ENCODE measurements at places on chromosomes 12 and 14.

DNA sequence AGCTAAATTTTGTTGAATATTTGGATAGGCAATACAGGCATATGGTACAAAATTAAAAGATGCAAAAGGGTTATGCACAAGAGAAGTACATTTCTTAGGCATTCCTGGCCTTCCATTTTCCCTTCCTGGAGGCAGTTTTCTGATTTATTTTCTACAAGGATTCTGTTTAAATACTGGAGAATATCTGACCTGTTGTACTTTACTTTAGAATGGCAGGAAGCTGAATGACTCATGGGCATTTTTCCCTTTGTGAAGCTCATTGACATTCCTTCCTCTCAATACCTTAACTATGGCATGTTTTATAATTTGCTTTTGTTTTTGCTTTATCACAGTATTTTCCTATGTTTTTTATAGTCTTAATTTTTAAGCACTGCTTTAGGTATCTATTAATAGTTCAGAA is 62.7 kb downstream of the RCOR1 start:
- peak; percentile 24 for DNase-seq

DNA sequence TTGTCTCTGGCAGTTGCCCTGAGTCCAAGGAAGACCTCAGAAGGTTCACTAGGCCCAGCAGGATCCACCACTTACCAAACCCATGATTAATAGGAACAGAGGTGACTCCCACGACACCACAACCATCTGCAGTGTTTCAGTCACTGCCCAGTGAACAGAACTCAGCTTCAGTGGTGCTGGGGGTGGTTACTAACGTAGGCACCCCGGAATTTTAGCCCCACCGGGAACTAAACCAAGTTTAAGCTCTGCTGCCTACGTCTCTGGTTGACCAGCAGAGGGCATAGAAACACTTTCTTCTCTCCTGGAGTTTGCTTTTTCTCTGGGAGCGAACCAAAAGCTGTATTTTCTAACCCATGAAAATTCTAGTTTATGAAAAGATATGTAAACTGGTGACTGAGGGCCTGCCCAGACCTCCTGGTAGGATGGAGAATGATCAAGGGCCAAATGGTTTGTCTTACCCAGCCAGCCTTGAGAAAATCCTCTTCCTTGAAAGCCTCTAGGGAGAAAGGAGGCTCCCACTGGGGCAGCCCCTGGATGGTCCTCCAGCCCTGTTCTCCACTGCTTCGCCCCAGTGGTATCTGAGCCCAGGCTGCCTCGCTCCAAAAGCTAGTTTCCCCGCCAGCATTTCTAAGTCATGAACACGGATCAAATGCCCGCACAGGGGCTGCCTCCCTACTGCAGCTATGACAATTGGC is 379.8 kb downstream of the DPF3 start:
- peak; percentile 68 for DNase-seq

DNA sequence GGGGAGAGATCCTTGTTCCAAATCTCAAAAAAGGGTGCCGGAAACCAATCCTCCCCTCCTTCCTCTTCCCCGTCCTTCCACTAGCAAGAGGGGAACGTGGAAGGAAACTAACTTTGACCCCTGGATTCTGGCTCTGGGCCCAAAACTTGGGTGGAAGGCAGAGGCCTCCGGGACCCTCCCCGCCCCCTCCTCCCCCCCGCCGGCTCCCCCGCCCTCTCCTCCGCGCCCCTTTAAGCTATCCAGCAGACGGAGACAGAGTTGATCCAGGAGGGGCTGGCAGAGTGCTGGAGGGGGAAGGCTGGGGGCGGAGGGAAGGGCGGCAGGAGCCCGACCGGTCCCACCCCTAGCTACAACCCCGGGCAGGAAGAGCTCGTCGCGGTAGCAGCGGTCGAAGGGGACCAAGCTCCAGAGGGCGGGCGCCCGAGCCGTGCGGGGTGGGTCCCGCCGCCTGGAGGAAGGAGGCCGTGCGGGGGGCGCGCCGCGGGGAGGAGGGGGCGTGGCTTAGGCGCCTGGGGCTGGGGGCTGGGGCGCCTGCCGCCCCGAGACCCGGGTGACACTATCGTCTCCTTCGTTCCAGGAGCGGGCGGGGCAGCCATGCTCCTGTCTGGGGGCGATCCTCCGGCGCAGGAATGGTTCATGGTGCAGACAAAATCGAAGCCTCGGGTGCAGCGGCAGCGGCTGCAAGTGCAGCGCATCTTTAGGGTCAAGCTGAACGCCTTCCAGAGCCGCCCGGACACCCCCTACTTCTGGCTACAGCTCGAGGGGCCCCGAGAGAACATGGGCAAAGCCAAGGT is at the start of gene NYNRIN:
Gene NYNRIN, plus strand, starts transcription at position 351 of the 794 bp plus-strand sequence. Its CDS starts 244 bp downstream, at position 595.
- DNase-seq, result peak; percentile 20

- DNase-seq, result no peak
Observed at GRCh38 chr14:56886471-56887062, 76.3 kb upstream of the OTX2 start.

DNA sequence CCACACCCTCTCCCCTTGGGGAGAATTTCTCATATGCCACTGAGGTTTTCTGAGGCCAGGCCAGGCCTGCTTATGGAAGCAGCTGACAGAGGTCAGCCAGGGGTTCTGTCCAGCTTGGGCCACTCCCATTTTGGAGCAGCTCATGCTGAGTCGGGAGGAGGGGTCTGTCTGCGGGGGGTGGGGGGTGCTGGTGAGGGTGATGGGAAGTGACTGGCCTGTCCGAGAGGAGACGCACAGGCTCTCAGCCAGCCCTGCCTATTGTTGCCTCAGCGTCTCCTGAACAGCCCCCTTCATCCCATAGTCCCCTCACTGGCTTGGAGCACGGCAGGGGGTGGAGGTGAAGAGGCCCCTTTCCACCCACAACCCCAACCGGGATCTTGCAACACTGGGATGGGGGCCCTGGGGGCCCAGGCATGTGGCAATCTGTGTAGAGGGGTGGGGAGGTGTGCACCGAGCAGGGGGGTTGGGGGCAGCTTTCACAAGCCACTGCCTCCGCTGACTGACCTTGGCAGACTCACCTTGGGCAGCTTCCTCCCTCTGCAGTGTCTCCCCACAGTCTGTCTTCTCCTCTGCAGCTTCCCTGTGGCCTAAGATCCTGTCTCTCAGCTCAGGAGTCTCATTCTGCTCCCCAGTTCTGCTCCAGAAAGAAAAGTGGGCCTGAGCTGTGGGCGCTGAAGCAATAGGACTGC is 5.5 kb downstream of the CEBPE start:
- DNase-seq, result peak; percentile 74

GRCh38 chr12:97140355-97140754 is 233.3 kb downstream of the NEDD1 start:
- DNase-seq, result no peak

GRCh38 chr12:113314121-113314529 is 20.8 kb downstream of the SLC8B1 start:
- DNase-seq, result peak; percentile 38

- peak; percentile 42 for DNase-seq
Observed at GRCh38 chr12:108884116-108885012, 4.5 kb downstream of the DAO start.

GRCh38 chr14:49982501-49982951 is 89.6 kb downstream of the ARF6 start:
- DNase-seq, result peak; percentile 93

DNA sequence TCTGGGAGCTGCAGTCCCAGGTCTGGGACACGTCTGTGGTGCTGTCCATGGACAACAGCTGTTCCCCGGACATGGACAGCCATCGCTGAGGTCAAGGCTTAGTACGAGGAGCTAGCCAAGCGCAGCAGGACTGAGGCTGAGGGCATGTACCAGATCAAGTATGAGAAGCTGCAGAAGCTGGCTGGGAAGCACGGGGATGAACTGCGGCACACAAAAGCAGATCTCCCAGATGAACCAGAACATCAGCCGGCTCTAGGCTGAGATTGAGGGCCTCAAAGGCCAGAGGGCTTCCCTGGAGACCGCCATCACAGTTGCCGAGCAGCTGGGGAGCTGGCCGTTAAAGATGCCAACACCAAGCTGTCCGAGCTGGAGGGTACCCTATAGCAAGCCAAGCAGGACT is 375.3 kb downstream of the SEC23A start:
- DNase-seq, result no peak

GRCh38 chr12:62866451-62867082 is 68.4 kb downstream of the PPM1H start:
- no peak for DNase-seq

DNA sequence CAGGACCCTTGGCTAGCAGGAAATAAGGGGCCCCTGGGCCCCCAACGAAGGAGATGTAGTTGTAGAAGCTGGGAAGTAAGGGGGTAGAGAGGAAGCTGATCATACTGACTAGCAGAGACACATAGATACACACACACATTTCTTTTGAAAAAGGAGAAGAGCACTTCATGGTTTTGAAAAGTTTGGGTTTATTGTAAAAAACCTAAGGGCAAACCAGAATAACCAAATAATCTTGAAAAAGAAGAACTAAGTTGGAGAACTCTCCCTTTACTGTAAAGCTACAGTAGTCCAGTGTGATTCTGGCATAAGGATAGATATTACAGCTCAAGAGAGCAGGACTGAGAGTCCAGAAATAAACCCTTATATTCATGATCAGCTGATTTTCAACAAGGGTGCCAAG is 5.8 kb upstream of the HCAR3 start:
- no peak for DNase-seq

DNA sequence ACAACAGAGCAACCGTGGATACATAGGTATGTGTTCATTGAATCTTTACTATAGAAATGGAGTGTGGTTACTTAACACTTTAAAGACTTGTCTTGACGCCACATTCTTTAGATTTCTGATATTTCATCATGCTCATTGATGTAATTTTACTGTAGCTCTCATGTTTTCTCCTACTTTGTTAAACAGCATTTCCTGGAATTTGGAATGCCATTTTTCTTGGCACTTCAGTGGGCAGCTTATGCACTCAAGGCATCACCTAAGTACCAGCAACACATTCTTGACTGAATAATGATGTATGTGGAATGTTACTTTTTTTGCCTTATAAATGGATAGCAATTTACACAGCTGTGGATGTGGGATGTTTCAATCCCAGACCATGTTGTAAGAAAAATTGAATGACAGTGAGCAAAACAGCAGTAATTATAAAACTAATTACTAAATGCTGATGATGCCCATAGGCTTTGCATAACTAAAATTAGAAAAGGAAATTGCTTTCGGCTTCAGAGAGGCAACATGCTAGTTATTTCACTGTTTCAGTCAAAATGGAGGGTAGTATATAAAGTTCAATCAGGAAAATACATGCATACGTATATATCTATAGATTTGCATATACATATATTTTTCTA is 298.5 kb downstream of the NPAS3 start:
- no peak for DNase-seq

DNA sequence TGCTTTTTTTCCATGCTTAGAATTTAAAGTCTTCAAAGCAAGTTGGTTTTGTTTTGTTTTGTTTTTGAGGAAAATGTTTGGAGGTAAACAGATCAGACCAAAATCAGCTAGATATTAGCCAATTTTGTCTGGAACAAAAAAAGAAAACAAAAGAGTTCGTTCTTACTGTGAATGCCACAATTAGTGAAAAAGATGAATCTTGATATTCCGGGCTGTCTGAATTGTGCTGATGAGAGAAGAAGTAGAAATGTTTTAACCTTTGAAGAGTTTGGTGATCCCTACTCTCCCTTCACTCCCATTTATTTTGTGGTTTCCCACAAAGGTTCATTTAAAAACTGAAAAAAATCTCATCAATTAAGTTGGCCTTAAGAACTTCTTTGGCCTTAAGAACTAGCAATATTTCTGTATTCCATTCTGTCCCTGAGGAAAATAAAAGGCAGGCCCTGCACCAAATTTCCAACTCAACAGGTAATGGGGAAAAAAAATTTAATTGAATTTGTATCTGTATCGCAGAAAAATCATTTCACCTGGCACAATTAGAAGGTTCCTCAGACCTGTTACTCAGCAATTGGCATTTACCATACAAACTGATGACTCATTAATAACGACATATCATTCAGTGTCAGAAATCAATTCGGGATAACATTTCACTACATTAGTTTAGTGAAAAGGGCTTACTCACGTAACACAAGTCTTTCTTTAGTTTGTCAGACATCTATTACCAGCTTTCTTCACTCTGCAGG is 562 bp upstream of the GLIPR1L2 start:
- DNase-seq, result no peak

DNA sequence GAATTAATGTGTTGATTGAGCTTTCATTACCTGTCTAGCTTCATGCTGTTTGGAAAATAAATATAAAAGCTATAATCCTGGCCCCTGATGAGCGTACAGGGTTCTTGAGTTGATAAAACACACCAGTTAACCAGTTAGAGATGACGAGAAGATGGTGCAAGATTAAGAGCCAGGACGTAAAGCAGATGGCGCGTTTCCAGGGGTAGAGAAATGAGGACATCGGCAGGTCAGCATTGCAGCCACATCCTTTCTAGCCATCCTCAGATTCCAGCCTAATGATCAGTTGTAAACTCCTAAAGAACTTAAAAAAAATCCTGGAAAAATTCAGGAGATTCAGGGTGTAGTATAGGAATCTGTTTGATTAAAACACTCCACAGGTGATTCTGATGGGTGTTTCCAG is 203.7 kb downstream of the CACNA1C start:
- DNase-seq, result peak; percentile 81

GRCh38 chr14:24706351-24706750 is 72.4 kb upstream of the GZMB start:
- no peak for DNase-seq

DNA sequence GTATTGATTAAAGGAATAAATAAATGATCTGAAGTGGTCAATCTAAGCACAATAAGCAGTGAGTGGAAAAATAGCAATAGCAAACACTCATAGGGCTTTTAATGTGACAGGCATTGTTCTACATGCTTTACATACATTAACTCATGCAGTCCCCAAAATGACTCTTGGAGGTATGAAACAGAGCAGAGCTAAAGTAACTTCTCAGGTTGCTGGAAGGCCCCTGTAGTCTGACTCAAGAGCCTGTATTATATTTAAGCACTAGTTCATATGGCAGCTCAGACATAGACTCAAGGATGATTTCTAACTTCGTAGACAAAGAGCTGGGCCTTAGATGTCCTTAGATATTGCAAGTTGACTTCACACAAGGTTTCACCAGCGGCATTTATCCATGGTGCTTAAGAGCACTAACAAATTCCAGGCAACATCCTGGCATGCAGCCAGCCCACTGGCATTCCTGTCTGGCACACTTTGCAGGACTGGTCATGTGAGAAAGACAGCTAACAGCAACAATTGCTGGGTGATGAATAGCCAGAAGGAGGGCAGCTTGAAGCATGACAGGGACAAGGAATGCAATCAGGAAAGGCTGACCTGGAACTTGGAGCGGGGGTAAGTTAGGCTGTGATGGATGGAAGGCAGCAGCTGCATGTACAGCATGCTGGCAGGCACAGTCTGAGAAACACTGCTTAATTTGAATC is 22.9 kb upstream of the KTN1 start:
- DNase-seq, result peak; percentile 72

DNA sequence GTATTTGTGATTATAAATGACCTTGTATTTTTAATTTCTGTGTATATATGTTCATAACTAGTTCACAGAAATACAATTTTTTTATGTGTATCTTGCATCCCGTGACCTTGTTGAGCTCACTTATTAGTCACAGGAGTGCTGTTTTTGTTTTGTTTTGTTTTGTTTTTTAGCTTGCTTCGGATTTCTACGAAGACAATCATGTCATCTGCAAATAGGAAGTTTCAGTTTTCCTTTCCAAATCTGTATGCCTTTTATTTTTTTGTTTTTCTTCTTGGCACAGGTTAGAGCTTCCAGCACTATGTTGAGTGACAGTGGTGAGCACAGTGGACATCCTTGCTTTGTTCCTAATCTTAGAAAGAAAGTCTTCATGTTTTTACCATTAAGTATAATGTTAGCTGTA is 229.2 kb upstream of the GARIN6 start:
- no peak for DNase-seq
